ENCODE measurements at places on chromosomes 1 and 21.

- no peak for DNase-seq
Measured at GRCh38 chr1:202247837-202248795, 54.5 kb downstream of the LGR6 start.

DNA sequence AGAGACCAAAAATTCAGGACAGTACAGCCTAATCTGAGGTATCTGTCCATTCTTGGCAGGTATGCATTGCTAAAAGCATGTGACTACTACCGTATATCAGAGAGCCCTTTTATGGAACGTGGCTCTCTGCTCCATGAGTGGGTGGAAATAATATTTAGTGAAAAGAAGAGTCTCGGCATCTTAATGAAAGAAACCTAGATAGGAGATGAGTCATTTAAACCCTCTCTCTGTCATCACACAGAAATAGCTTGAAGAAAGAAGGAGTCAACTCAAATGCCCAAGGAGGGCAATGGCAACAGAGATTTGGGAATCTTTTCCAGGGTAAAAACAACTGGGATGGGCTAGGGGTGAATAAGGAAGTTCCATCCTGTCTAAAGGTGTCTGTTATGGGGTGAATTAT is 528.2 kb downstream of the SMYD3 start:
- DNase-seq = no peak

GRCh38 chr21:35724156-35724555 is 336.2 kb downstream of the SETD4 start:
- no peak for DNase-seq

GRCh38 chr1:161691846-161692245 is 15.2 kb upstream of the FCRLA start:
- no peak for DNase-seq

GRCh38 chr1:86289161-86289560 is 107.0 kb downstream of the ODF2L start:
- no peak for DNase-seq

DNA sequence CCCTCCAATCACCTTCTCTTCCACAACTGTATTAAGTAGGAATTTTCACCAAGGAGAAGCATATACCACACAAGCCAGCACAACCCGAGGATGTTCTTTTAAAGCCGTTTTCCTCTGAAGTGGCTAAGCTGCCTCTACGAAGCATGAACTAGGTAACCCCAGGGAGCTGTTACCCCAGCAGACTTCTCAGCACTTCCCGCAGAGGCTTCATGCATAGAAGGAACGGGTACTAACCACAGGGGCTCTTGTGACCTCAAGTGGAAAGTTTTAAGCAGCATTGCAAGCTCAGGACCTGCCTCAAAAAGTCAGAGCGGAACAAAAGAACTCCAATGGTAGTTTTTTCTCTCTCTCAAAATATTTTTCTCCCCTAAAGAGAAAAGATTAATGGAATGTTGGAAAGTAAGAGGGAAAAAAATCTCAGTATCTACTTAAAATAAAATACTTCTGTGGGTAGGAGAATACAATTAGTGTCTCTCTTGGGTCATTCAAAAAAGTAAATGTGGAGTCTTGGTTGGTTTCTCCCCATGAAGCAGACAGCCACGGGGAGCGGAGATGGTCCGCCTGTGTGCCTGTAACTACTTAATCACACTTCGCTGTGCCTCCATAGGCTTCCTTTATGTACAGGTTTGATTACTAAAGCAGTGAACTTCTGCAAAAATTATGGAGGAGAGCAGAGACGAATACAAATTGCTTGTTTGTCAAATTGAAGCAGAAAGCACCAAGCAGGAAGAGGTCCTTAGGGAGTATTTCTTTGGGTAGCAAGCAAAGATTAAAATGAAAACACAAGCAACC is 40.9 kb downstream of the STX6 start:
- no peak for DNase-seq

DNA sequence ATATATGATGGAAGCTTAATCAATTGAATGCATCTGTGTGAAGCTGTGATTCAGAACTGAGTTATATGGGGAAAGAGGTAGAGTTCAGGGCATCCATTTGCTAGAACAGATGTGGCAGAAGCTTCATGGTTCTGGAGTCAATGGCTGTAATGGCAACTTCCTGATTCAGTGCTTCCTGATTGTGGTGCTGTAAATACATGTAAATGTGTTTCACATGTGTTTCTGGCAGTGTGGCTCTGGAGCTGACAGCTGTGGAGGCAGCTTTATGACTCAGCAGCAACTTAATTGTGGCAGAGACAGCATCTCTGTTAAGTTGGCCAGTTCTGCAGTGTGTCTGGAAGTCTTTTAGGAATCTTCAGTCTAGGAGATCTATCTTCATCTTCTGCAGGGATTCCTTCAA is 226.6 kb upstream of the ZRANB2 start:
- DNase-seq = no peak

DNA sequence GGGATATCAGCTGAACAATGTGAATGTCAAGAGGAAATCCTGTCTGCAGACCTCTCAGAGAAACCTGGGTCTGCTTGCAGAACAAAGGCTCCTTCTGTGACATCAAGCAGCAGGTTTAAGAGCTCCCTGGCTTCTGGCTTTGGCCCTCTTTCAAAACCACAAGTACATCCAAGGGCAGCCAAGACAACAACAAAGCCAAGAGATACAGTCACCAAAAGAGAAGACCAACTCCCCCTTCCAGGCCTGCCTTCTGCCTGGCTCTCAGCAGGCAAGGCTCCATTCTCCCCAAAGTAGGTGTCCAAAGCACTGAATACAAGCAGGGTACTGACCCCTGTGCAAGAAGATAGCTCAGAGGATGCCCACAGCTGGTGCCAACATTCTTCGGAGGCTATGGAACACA is 11.5 kb downstream of the BCAR3 start:
- no peak for DNase-seq

DNA sequence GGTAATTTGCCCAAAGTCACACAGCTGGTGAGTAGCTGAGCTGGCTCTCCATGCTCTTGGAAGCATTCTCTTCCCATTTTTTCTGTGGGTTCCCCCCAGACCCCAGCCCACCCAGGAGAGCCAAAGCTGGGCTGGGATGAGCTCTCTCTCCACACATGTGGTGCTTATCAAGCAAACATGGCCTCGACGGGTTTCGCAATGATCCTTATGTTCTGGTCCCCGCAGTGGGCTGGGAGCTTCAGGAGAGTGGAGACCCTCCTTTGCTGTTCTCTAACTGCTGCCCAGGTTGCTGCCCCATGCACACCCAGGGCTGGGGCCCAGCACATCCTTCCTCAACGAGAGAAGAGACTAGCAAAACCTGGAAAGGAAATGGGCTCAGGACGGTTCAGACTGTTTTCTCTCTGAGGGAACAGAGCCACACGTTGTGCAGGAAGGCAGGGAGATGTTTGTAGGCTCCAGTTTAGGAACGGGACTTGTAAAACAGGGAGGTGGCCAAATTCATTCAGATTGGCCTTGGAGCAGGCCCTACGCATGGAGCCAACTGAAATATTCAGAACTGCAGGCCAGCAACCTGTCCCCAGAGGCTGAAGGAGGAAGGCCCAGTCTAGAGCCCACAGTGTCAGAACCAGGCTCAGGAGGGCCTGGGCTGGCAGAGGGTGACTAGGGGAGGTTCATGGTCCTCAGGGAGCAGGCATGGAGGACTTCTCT is 27.2 kb upstream of the CSF1 start:
- no peak for DNase-seq

- no peak for DNase-seq
Measured at GRCh38 chr1:89938171-89939055, 56.5 kb upstream of the ZNF326 start.

DNA sequence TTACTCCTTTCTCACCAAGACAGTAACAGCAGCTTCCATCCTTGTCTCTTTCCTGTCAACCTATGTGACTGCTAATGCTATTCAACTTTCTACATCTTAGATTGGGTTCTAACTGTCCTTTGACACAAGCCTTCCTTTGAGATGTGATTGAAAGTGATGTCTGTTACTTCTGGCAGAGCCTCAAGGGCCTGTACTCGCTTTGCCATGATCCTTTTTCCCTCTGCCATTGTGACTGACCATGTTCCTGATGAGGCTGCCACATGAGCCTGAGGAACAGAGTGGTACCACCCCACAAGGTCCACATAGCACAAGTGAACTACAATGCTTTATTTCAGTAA is 138.8 kb upstream of the RAB4A start:
- no peak for DNase-seq

- no peak for DNase-seq
Measured at GRCh38 chr1:80282536-80282935, 1276.0 kb upstream of the ADGRL4 start.

GRCh38 chr1:52032124-52032784 is 1.4 kb downstream of the KTI12 start:
- DNase-seq = no peak

DNA sequence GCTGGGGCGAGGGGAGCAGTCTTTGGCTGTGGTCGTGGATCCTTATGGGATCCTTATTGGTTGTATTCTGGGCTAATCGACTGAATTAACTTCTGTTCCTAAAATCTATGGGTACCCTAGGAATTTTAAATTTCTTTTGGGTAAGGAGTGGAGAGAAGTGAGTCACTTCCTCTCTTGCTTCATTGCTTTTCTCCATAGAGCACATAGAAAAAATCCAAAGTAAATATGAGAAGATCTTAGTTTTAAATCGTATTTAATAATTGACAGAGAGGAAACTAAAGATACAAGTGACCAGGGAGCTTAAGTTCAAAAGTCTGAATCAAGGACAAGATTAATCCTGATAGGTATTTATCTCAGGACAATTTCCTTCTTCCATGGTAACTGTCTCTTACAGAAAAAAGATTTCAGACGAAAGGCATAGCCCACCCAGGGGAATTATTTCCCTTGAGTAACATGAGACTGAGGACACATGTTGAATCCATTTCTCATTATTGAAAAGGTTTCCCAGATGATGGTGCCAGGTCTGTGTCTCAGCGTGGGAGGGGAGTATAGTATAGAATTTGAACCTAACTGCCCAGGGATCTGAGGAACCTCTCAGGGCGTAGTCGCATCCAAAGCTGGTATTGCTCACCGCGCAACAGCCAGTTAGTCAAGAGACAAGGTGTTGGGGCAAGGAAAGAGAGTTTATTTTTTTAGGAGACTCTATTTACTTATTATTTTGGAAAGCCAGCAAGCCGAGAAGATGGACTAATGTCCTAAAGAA is 28.7 kb upstream of the FASLG start:
- DNase-seq = no peak
